ENCODE measurements at places on chromosomes 3 and 15. TPM values are rescaled to one million over a fixed set of nuclear protein-coding genes. Genes with fewer than 3 reads are reported as not detected.

Gene CADM2
- total RNA-seq = 0.62 TPM

Gene IRAK2
- total RNA-seq = 3.5 TPM

Gene HYAL3
- total RNA-seq = 7.0 TPM

Gene ABI3BP
- 0.17 TPM for total RNA-seq

Gene PLXNA1
- 5.7 TPM for total RNA-seq

Gene CEMIP
- total RNA-seq = not detected

Gene NEIL1
- 8.6 TPM for total RNA-seq

Gene RNF7
- total RNA-seq = 53.9 TPM

Gene ATP13A5
- total RNA-seq = not detected

Gene LYZL4
- total RNA-seq = not detected

Gene ESYT3
- 0.19 TPM for total RNA-seq

Gene MUC4
- total RNA-seq = 0.06 TPM

Gene NR1I2
- 0.33 TPM for total RNA-seq

Gene FRMD5
- total RNA-seq = 0.26 TPM

Gene SLC24A5
- total RNA-seq = not detected

Gene STRC
- total RNA-seq = 2.1 TPM

Gene CATSPER2
- 2.2 TPM for total RNA-seq

Gene TMEM158
- total RNA-seq = not detected

Gene DOCK3
- total RNA-seq = 3.3 TPM

Gene SYNPR
- not detected for total RNA-seq

Gene KCNMB3
- 1.9 TPM for total RNA-seq

Gene TAGLN3
- total RNA-seq = not detected

Gene NRG4
- total RNA-seq = not detected

Gene RETNLB
- total RNA-seq = not detected

Gene APBA2
- total RNA-seq = 65.1 TPM

Gene MRAS
- total RNA-seq = 1.0 TPM

Gene CRABP1
- not detected for total RNA-seq

Gene TRPM1
- not detected for total RNA-seq

Gene TRH
- total RNA-seq = not detected

Gene PFKFB4
- total RNA-seq = 56.8 TPM

Gene JAGN1
- 31.5 TPM for total RNA-seq

Gene PCOLCE2
- total RNA-seq = not detected

Gene ZNF662
- 2.2 TPM for total RNA-seq

Gene CCR3
- total RNA-seq = 1.3 TPM

Gene ZNF501
- 4.3 TPM for total RNA-seq

Gene LHFPL4
- total RNA-seq = not detected

Gene CNTN3
- total RNA-seq = not detected

Gene UROC1
- not detected for total RNA-seq

Gene CX3CR1
- total RNA-seq = 1.9 TPM

Gene SATB1
- 281 TPM for total RNA-seq

Gene SELENOS
- 27.2 TPM for total RNA-seq

Gene DNASE1L3
- total RNA-seq = not detected

Gene MUC20
- total RNA-seq = 3.0 TPM

Gene SCAANT1
- total RNA-seq = not detected

Gene VIPR1
- total RNA-seq = 22.3 TPM

Gene TM4SF1
- total RNA-seq = not detected

Gene PRSS50
- not detected for total RNA-seq

Gene BFSP2
- total RNA-seq = not detected

Gene LRRN1
- 1.2 TPM for total RNA-seq

Gene PARP15
- total RNA-seq = 52.8 TPM

Gene EIF4E3
- total RNA-seq = 63.6 TPM

All from activated naive CD8-positive, alpha-beta T cell treated with anti-CD3 and anti-CD28 coated beads, Interleukin-2, amount 10 ng/mL, durations not matched to agents 7 days and 5 days (primary cell).